ENCODE measurements at places on chromosomes 4 and X.

GRCh38 chr4:142440093-142440492, 406.0 kb downstream of the INPP4B start:
- DNase-seq = peak; percentile 13

GRCh38 chr4:7234355-7235029, 42.2 kb downstream of the SORCS2 start:
- no peak for DNase-seq

GRCh38 chr4:35347276-35347675, 897.0 kb downstream of the ARAP2 start:
- DNase-seq = no peak

GRCh38 chr4:61379406-61379805, 179.3 kb downstream of the ADGRL3 start:
- DNase-seq = no peak

DNA sequence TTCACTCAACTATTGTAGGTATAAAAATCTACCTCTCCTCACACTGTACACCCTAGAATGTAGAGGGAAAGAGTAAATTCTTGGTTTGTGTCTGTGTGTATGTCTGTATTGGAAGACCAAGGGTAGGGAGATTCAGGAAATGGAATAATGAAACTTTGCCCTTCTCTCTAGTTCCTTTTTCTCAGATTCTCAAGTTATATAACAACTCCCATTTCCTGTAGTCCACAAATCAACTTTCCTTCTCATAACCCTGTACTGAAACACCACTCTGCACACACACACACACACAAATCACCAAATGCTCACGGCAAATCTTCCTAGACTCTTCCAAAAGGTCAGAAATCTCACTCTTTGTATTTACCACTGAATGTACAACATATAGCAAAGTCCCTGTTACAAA, 824.5 kb upstream of the DIAPH2 start:
- no peak for DNase-seq

DNA sequence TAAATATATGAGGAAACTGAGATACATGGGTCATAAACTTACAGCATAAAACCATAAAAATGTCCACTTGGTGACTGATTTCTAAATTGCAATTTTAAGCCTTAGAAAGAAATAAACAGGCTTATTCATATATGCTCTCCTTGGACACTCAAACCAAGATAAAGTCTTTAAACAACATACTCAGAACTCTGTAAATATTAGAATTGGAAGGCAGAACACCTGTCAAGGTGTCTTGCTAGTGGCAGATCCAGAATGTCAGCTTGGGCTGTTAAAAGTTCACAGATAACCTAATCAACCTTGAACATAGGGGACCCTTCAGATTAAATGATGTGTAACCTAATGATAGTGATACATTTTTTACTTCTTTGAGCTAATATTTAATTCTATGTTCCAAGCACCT, 208.1 kb upstream of the ARSJ start:
- no peak for DNase-seq

DNA sequence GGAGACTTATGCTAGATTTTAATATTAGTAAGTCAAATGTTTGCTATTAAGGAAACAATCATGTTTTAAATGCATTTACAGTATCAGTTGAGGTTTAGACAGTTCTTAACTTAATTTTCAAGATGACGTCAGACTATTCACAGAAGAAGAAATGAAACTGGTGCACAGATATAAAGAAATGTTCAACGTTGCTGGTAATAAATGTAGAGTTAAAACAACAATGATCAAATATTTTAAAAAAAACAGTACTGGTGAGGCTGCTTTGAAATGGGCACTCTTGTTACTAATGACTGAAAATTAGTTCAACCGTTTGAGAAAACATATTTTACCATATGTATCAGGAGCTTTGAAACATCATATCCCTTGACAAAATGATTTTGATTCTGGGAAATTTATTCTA, 44.2 kb downstream of the ABHD18 start:
- no peak for DNase-seq

DNA sequence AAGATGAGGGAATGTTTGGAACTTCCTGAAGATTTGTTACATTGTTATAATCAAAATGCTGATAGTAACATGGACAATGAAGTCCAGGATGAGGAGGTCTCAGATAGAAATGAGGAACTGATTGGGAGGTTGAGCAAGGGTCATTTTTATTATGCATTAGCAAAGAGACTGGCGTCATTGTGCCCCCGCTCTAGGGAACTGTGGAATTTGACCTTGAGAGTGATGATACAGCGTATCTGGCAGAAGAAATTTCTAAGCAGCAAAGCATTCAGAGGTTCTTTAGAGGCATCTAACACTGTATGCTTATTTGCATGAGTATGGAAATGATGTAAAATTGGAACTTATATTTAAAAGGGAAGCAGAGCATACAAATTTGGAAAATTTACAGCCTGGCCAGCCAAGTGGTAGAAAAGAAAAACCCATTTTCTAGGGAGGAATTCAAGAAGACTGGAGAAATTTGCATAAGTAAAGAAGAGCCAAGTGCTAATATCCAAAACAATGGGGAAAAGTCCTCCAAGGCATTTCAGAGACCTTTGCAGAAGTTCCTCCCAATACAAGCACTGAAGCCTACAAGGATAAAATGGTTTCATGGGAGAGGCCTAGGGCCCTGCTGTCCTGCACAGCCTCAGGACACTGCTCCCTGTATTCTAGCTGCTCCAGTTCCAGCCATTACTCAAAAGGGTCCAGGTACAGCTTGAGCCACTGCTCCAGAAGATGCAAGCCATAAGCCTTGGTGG, 483.0 kb upstream of the NDST4 start:
- DNase-seq = no peak

GRCh38 chr4:18021720-18022571, at the start of gene LCORL:
TSS of gene LCORL (minus strand) at chr4:18021755. CDS start at chr4:18021751, 4 bp downstream.
- DNase-seq = peak; percentile 98

DNA sequence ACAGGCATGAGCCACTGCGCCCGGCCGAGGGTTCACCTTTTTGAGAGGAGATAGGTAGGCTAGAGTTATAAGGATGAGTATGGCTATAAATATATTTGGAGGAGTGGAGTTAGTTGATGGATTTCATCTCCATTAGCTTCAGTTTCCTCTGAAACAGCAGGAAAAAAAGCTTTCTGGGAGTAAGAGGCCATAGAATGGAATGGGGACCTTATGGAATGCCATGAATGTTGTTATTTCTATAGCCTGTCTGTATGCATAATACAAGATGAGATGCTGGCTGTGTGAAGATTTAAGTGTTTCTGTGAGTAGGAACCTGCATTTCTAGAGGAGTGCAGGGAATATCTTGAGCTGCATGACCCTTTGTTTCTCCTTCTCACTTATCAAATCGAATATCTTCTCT, 114.9 kb upstream of the ARX start:
- no peak for DNase-seq

DNA sequence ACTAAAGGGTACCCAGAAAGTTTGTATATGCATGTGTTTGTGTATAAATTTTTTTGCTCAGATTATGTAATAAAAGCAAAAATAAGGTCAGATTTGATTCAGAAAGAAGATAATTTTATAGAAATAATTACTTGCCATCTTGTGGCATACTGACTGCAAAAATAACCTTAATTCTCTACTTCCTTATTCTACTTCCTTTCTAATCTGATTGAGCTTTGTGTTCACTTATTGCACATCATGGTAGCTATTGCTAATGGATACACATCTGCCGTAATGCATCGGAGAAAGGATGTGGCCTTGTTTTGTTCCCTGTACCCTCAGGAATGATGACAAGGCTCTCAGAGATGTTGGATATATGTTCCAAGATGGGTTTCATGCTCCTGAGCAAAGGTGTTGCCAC, 10.5 kb upstream of the GNPDA2 start:
- DNase-seq = no peak

DNA sequence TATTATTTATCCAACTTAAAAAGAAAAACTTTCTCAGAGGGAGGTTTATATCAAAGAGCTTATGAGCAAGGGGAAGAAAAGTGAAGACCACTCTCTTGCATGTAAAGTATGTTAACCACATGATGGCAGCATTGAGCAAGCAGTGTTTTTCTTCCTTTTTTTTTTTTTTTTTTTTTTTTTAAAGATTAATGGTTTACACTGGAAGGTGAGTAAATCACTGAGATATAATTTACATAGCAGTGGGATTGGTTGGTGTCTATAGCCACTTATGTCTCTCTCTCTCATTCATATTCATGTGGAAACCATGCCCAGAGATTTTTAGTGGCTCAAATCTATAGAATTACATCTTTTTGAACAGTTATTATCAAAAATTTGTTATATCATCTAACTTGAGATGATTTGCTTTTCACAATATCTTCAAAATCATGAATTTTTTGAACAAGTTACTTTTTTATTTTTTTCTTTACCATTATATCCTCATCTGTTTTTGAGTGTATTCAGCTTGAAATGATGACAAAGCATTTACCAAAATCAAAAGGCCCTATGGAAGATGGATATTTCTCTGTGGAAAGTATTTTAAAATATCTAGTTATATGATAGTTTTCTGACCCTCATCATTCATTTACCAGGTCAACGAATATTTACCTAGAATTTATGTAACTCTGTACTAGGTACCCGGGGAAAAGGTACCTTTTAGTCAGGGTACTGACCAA, 31.6 kb downstream of the MTHFD2L start:
- DNase-seq = peak; percentile 71

GRCh38 chr4:13322681-13323101, 161.4 kb downstream of the RAB28 start:
- DNase-seq = peak; percentile 97

- no peak for DNase-seq
These were observed 94.2 kb downstream of the CDS1 start for GRCh38 chr4:84677093-84677492.

DNA sequence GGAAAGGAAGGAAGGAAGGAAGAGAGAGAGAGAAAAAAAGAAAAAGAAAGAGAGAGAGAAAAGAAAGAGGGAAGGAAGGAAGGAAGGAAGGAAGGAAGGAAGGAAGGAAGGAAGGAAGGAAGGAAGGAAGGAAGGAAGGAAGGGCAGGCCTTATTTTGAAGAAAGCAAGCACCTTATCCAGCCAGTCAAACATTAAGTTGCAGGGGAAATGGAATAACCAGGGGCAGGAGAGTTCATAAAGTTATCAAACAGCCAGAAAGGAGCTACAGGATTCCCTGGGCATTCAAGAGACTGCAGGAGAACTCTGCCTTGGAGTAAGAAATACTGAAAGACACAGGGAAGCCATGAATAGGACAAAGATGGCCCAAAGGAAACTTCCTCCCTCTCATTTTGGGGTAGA, 672.0 kb upstream of the INTU start:
- no peak for DNase-seq

- peak; percentile 45 for DNase-seq
These were observed 19.2 kb downstream of the SUPT20HL2 start for GRCh38 chrX:24294619-24295018.

DNA sequence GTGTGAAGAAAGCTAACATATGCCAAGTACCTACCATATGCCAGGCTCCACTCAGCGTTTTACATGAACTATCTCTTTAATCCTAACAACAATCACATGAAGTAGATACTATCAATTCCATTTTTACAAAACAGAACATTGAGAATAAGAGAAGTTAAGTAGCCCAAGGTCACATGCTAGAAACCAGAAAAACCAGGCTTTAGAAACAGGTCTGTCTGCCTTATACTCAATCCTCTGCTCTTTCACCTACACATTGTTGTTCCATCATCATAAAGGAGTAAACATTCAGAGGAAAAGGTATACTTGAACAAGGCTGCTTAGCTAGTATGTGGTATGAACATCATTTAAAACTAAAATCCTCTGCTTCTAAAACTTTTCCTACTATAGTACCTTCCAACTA, 42.1 kb downstream of the WDFY3 start:
- no peak for DNase-seq

DNA sequence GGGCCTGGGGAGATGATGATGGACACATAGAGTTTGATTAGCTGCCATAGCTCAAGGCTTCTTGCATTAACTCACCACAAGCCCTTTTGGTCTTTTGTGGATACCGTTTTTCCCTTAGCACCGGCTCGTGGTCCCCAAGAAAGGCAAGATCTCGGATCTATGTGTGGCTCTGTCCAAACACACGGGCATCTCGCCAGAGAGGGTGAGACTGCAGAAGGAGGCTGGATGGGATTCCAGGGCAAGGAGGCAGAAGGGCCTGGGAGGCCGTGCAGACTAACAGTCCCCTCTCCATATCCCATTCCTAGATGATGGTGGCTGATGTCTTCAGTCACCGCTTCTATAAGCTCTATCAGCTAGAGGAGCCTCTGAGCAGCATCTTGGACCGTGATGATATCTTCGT, 9.5 kb downstream of the USP11 start:
- DNase-seq = no peak

GRCh38 chr4:185396724-185397385, at the start of gene ANKRD37:
TSS of gene ANKRD37 (plus strand) at chr4:185396841. CDS start at chr4:185396924, 83 bp downstream.
- DNase-seq = peak; percentile 78

GRCh38 chr4:160020804-160021203, 917.9 kb downstream of the RAPGEF2 start:
- DNase-seq = no peak

DNA sequence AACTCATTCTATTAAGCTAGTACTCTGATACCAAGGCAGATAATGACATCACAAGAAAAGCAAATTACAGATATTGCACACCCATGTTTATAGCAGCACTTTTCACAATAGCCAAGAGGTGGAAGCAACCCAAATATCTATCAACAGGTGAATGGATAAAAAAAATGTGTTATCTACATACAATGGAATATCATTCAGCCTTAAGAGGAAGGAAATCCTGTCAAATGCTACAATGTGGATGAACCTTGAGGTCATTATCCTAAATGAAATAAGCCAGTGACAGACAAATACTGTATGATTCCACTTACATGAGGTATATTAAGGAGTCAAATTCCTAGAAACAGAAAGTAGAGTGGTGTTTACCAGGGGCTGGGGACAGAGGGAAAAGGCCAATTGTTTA, 14.3 kb downstream of the FABP2 start:
- no peak for DNase-seq

DNA sequence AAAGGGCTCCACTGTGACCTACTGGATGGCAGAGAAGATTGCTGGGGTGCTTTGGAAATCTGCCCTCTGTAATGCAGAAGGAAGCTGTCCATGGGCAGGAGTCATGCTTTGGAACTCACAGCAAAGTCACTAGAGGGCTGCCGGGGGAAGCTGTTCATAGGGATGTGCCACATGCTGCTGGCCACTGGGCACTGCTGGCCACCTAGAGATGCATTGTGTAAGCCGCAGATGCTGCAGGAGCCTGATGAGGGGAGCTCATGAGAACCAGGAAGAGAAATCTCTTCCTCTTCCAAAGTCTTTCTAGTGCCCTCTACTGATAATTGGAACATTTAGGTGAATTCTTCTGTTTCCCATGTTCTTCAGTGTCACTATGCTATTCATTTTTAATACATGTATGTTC, 31.2 kb upstream of the UXT start:
- no peak for DNase-seq

GRCh38 chr4:54367059-54367458, 138.0 kb downstream of the PDGFRA start:
- peak; percentile 7 for DNase-seq

- peak; percentile 2 for DNase-seq
These were observed 100.0 kb downstream of the NR3C2 start for GRCh38 chr4:148341980-148342800.

- DNase-seq = peak; percentile 83
These were observed 25.6 kb downstream of the NR0B1 start for GRCh38 chrX:30283456-30284200.

- peak; percentile 79 for DNase-seq
These were observed 16.8 kb upstream of the RAB40A start for GRCh38 chrX:103536071-103536470.
